Activated CD8-positive, alpha-beta memory T cell treated with anti-CD3 and anti-CD28 coated beads for 1 hour (primary cell): ENCODE measurements at places on chromosomes 1 and 21.

- DNase-seq: no peak
Measured at GRCh38 chr1:53315456-53316423, 12.1 kb downstream of the LRP8 start.

DNA sequence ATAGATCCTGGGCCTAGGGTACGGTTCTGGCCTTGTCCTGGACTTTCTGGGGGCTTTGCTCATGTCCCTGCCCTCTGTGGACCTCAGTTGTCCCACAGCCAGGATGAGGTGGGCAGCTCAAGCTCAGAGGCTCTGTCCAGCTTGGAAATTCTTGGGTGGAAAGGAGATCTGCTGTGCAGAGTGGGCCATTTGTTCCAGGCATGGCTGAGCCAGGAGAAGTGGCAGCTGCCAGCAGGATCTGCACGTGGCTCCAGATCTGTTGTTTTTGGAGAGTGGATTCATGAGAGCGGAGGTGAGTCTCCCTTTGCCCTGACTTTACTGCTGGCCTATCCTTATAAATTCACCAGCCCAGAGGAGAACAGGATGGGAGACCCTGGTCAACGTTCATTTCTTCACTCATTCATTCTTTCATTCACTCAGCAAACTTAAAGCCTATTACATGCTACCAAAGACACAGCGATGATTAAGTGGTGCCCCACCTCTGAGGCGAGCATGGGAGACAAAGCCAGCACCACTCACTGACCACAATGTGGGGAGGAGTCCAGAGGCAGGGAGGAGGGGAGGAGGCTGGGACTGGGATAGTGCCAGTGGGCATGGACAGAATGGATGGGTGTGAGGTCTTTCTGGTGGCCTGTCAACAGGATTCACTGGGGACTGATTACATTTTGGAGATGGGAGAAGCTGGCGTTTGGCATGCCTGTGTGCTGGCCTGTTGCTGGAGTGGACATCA is 205.1 kb downstream of the TRABD2B start:
- DNase-seq: no peak

GRCh38 chr1:60670302-60670701 is 412.1 kb upstream of the NFIA start:
- no peak for DNase-seq

DNA sequence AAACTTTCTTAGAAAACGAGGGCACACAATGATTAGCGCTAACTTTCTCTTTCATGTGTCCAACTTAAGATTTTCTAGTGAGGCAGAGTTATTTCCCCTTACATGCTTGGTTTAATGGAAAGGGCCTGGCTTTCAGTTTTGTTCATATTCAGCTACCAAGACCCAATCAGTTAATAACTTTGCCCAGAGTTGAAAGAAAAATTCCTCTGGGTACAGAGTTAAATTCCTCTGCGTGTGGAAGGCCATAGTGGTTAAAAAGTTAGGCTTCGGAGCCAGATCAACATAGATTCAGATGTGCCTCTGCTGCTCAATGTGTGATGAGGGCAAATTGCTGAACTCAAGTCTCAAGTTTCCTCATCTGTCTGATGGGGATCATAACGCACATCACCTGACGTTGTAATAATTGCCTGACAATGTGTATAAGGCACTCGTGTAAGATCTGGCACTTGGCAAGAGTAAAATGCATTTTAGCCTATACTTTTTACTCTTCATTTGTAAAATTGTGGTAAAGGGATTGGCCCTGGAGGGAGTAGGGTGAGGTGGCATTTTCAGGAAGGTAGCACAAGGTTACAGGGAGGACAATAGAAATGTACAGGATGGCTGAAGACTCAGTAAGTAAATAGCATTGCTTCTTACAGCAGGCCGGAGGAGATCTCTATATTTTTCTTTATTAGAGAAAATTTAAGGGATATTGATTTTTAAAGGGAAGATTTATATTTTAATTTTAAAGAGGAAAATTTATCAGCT is 103.4 kb downstream of the ROR1 start:
- no peak for DNase-seq

- DNase-seq: no peak
Measured at GRCh38 chr1:175503538-175503937, 239.9 kb downstream of the TNR start.

DNA sequence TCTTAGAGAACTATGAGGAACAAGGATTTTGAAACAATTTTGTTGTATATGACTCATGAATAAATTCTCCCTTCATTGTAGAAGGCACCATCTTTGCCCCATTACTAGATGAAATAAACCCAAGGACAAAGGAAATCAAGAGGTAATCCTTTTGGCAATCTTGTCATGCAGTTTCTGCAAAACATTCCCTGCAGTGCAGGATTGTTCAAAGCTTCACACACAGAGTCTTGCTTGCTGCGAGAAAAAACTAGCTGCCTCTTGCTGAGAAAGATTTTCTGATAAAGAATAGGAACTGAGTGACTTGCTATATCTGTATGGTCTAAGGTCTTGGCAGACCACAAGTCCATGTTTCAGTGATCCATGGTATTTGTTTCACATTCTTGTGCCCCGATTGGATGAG is 657.4 kb upstream of the ADGRL4 start:
- DNase-seq: no peak

DNA sequence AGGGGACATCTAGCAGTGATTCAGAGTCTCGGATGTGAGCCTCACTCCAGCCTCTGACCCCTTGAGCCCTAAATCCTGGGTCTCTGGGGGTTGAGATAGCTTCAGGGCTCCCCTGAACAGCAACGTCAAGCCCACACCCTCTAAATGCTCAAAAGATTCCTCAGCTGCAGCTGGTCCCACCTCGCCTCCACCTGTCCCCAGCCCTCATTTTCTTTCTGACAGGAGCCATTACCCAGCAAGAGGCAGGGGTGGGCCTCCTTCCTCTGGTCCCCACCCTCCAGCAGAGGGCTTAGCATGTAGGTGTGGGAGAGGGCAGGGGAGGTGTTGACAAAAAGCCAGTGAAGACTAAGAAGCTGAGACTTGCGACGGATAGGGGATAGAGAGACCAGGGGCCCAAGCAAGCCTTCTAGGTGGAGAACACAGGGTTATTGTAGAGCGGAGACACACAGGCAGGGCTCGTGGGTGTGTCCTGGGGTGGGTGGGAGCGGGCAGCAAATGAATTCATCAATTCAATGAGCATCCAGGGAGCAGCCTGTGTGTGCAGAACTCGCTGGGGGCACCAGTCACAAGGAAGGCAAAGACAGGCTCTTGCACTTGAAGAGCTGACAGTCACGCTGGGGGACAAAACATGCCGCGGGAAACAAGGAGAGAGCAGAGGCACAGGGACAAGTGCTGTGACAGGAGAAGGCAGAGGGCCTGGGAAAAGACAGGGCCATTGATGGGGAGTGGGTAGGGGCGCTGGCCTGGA is 48.9 kb upstream of the GOLT1A start:
- DNase-seq: no peak

GRCh38 chr1:178821134-178821866 is 49.6 kb downstream of the ANGPTL1 start:
- no peak for DNase-seq

- DNase-seq: no peak
Measured at GRCh38 chr1:56688522-56689026, 43.5 kb downstream of the PRKAA2 start.

- DNase-seq: no peak
Measured at GRCh38 chr1:246304484-246305259, 202.4 kb downstream of the SMYD3 start.
